CD4-positive, alpha-beta T cell treated with Interleukin-21 for 1 hour (primary cell): ENCODE measurements at places on chromosomes 4 and X.

DNA sequence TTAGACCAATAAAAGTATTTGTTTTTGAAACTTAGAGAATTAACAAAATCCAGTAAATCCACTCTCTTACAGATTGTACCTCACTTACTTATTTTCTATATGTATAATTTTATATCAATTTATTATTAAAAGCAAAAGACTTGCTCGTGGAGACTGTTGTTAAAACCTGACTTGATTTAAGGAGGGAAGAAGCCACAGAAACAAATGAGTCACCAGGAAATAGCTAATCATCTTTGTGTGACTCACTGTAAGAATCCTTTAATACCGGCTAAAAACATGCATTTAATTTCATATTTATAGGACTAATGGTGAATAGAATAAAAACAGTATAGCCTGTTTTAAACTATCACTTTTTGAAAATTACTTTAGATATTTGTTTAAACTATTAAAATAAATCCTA, 29.9 kb upstream of the UBE2NL start:
- no peak for DNase-seq

DNA sequence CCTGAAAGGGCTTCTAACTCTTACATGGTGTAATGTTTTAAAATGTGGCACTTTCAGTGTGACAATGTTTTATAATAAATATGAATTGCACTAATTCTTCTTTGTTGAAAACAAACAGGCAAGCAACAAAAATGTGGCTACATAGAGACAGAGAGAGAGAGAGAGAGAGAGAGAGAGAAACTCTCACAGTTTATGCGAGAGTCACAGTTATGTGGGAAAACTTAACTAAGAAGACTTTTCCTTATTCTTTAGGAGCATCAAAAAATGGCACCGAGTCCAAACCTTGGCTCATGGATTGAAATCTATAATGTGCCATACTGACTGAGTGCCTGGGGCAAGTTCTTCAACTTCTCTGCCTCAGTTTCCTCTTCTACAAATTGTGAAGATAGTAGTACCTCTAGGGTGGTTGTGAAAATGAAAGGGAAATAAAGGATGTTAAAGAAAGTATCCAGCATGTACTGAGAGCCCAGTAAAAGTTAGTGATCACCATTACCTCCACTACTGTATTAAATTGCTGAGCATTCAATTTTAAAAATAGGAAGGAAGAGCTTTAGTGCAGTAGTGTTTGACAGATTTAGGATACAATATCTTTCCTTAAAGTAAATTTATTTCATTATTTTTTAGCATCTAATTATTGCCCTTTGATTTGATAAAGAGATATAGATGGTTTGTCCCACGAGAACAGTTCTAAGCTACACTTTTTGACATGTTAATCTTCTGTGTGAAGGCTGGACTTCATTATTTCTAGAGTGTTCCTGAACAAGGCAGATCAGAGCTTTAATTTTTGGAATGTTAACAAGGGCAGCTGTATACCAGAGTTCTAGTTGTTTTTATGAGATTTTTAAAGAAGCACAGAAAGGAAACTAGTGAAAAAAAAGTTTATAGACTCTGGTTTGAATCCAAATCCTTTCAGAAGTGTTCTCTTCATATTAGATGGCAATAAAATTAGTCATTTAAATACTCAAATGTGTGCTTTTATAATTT, 187.5 kb upstream of the ANK2 start:
- DNase-seq: no peak

DNA sequence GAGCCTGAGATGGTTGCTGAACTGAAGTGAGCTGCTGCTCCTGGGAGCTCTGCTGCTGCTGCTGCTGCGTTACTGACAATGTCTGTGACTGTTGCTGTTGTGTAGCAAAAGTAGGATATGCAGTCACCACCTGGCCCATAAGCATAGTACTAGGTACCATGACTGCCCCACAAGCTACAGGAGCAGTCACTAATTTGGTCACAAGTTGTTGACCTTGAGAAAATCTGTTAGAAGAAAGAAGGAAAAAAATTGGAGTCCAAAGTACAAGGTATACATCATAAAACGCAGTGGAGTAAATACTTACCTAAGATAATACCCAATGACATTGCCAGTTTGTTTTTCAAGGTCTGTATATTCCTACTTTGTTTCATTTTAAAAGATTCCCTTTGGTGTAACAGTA, 42.6 kb downstream of the TMEM165 start:
- DNase-seq: no peak

GRCh38 chrX:71096760-71097032, 1.0 kb downstream of the FOXO4 start:
- no peak for DNase-seq

DNA sequence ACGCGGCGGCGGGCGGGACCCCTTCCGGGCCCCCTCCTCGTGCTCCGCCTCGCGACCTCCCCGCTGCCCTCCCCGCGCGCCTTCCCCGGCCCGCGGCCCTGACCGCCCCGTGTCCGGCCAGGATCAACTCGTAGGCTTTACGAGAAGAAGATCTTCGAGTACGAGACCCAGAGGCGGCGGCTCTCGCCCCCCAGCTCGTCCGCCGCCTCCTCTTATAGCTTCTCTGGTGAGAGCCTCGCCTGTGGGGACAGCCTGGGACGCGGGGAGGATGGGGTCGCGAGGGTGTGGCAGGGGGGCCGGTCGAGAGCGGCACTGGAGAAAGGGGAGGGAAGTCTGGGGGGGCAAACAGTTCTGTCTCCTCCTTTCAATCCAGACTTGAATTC, 465 bp downstream of the EMD start:
- no peak for DNase-seq

- DNase-seq: no peak
Measured at GRCh38 chr4:13851085-13851940, 223.8 kb upstream of the BOD1L1 start.

DNA sequence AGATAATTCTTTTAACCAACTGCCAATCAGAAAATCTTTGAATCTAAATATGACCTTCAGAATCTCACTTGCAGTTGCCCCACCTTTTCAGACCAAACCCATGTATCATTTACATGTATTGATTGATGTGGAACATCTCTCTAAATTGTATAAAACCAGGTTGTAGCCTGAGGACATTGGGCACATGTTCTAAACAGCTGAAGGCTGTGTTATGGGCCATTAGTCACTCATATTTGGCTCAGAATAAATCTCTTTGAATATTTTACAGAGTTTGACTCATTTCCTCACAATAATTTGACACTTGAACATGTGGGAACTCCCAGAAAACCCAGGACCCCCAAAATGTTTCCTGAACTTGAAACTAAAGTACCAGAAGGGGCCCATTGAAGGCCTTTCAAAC, 58.7 kb downstream of the UGT2B10 start:
- DNase-seq: no peak

GRCh38 chr4:41296995-41297394, 40.3 kb downstream of the UCHL1 start:
- no peak for DNase-seq

DNA sequence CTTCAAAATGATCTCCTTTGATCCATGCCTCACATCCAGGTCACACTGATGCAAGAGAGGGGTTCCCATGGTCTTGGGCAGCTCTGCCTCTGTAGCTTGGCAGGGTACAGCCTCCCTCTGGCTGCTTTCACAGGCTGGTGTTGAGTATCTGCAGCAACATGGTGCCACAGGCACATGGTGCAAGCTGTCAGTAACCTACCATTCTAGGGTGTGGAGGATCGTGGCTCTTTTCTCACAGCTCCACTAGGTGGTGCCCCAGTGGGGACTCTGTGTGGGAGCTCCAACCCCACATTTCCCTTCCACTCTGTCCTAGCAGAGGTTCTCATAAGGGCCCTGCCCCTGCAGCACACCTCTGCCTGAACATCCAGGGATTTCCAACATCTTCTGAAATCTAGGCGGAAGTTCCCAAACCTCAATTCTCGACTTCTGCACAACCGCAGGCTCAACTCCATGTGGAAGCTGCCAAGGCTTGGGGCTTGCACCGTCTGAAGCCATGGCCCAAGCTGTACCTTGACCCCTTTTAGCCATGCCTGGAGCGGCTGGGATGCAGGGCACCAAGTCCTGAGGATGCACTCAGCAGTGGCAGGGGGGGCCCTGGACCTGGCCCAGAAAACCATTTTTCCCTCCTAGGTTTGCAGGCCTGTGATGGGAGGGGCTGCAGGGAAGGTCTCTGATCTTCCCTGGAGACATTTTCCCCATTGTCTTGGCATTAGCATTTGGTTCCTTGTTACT, 137.8 kb upstream of the NUDT6 start:
- no peak for DNase-seq

DNA sequence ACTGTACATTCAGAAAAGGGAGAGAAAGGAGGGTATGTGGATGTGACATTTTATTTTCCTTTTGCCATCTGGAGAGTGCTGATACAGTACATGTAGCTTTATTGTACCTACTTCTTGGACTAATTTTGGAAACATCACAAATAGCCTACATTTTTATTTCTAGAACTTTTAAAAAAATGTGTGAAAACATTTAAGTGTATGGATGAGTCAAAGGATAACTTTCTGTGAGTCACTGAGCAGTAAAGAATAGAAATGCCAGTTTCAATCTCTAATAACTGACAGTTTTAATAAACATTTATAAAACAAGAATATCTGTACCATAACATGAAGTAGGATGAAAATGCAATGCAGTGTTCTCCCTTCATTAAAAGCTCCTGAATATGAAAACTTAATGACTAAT, 374.4 kb upstream of the NWD2 start:
- DNase-seq: no peak

DNA sequence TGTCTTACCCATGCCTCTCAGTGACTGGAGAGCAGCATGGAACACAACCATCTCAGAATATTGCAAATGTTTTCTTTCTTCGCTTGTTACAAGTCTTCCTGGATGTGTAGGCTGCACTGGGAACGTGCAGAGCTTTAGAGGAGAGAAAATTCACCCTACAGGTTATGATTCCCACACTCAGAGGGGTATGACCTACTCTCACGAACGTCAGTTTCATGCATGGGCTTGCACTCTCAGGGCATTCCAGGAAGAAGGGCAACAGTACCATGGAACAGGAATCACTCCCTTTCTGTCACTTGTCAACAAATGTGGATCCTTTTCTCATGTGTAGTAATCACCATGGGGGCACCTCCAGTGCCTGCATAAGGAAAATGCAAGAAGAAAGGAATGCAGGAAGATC, 75.8 kb downstream of the NBDY start:
- DNase-seq: no peak

DNA sequence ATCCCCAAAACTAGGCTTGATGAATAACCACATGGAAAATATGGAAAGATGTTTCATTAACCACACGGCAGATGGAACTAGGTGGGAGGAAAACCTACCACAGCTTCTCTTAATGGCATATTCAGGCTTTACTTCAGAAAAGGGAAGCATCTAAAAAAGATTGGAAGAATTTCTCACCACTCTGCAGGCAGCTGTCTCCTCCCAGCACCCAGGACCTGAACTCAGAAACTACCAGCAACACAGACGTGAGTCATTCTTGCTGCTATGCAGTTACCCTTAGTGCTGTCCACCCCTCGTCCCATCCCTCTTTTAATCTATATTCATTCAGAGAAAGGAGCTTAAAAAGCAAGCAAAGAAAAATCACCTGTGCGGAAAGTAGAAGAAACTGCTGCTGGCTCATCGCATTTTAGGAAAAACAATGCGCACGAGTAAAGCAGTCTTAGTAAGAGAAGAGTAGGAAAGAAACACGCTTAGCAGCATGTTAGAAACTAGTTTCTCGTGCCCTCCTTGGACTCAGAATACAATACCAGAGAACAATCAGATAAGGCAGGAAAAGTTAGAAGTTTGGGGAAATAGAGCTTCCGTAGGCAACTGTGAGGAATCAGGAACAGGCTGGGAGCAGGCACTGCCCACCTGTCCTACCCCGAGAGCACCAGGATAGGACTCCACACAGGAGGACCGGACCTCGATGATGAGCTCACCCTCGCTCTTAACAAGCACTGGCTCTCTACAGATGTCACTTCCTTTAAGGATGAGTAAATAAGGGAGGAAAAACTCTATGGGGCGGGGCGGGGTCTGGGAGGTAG, 48.1 kb upstream of the ENPP6 start:
- DNase-seq: no peak

DNA sequence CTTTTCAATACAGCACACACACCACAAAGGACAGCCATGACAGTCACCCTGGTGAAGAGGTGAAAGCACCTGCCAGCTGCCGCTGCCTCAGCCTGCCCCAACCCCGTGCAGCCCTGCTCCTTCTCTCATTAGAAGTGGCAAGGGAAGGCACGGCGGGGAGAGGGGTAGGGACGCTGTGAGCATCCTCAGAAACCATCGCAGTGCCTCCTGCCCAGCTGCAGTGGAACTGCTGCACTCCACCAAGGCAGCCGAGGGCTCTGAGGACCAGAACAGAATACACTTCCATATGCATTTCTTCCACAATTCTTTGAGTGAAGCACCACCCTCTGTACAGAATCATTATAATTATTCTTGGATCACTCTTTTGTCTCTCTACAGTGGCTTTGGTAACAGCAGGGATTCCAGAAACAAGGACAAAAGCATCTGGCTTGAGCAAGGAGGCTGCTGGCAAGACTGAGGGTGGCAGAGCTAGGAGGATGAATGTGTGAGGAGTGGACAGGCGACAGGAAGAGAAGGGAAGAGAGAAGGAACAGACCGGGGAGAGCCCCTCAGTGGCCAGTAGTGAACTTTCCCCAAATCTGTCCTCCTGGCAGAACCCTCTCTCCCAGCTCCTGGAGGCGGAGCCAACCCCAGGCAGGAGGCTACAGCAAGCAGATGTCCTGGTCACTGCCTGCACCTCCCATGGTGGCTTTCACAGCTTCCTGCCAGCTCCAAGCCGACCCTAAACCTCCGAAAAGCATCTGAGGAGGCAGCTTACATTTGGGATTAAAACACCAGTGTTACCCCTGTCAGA, 73.2 kb downstream of the MTNR1A start:
- no peak for DNase-seq

- DNase-seq: no peak
Measured at GRCh38 chr4:181687116-181687515, 556.1 kb upstream of the TENM3 start.

DNA sequence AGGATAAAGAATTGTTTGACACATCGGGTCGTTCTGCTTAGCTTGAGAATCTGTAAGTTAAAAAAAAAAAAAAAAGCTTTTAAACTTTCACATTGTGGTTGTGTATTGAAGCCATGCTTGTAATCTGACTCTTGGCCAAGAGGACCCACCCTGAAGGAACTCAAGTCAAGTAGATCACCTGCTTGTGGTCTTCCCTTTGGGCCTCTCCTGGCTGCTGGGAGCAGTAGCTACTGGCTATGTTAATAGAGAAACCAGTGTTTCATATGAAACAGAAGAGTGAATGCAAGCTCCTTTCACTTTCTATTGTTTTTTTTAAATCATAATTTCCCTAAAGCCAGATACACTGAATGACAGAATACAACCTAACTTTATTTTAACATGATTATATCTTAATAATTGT, 402.4 kb upstream of the NDST4 start:
- no peak for DNase-seq
